ENCODE measurements at places on chromosomes 7 and 10.

GRCh38 chr7:45221896-45222604 lies 64.5 kb downstream of the RAMP3 start:
- no peak for DNase-seq

- DNase-seq: no peak
These were observed 8.4 kb upstream of the PANK1 start for GRCh38 chr10:89653410-89653869.

DNA sequence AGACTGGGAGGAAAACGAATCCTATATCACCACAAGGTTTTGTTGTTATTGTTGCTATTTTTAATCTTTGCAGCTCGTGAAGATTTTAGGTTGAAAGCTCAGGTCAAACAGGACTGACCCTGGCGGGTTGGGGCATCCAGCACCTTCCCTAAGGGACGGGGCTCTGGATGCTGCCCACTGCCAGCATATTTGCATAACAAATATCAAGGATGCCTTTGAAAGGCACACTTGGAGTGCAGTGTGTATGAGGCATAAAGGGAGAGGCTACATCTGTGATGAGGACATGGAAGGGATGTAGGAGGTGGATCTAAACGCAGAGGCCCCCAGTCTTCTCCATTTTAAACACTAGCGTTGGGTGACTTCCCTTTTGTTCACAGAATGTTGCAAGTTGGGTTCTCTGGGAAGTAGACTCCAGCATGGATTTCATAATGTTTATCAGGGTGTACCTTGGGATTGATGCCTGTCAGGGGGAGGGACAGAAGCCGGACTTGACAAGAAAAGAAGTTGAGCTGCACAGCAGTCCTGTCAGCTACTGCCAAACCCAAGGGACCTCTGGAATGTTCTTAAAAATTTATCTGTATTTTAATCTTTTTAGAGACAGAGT lies 181.1 kb upstream of the IMMP2L start:
- no peak for DNase-seq

DNA sequence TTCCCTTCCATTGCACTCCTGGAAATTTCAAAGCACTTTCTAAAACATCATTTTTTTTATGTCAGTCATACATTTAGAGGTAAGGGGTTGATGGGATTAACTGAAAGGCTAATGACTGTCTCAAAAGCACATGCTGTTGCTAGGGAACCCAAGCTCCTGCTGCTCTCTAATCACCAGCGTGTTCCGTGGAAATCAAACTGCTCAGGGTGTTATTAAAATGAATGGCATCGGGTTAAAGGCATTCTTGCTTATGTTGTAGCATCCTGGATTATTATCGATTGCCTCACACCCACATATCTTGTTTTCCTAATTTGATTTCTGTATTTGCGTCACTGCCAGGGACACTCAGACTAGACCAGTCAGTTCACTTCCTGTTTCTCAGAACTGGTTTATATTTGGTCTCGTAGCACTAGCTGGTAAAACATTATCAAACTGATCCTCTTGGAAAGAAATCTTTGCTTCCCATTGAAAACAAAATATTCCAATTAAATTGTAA lies 216.5 kb upstream of the MKLN1 start:
- DNase-seq: peak; percentile 40

- DNase-seq: peak; percentile 86
These were observed 46.6 kb downstream of the CDHR3 start for GRCh38 chr7:106009503-106010226.

- peak; percentile 48 for DNase-seq
These were observed 21.6 kb upstream of the UNCX start for GRCh38 chr7:1210979-1211608.

GRCh38 chr10:124527874-124528395 lies 66.3 kb downstream of the LHPP start:
- DNase-seq: no peak

DNA sequence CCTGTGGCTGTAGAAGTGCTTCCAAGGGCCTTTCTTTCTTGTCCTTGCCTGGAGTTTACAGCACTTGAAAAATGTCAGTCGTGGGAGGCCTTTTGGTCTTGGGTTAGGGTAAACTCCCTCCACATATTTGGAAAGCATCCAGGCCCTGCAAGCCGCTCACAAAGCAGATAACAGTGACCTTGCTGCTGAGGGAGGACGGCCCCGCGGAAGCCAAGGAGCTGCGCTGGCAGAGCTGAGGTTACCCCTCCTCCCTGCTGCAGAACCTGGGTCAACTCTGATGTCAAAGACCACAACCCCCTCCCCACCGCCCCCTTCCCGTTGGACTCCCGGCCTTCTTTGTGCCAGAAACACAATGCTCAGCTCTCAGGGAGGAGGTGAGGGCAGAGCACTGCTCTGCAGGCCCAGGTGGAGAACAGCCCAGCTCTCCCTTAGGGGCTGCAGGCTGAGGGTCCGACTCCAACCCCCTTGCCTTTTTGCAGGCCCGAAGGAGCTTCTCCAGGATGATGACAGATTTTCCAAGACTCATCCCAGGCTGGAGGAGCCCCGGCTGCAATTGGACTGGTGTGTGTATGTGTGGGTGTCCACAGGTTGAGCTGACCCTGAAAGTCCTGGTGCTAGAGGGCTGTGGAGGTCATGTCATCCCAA lies 957.6 kb upstream of the ZNF722 start:
- DNase-seq: no peak

DNA sequence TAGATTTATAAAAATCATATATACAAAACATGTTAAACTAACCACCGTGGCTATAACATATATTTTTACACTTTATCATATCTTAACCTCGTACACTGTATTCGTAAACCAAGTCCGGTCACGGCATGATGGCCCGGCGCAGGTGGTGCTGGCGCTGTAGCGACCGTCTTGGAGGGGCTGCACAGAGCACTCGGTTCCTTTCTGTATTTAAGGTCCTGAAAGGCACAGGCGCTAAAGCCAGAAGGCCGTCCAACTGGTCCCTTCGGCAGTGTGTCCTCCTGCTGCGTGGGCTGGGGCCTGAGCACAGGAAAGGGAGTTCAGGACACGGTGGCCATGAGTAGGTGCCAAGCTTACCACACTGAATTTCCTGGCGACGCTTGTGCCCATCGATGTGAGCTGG lies 33.8 kb downstream of the AMZ1 start:
- no peak for DNase-seq

GRCh38 chr7:65800890-65801341 lies 72.0 kb upstream of the VKORC1L1 start:
- DNase-seq: no peak

DNA sequence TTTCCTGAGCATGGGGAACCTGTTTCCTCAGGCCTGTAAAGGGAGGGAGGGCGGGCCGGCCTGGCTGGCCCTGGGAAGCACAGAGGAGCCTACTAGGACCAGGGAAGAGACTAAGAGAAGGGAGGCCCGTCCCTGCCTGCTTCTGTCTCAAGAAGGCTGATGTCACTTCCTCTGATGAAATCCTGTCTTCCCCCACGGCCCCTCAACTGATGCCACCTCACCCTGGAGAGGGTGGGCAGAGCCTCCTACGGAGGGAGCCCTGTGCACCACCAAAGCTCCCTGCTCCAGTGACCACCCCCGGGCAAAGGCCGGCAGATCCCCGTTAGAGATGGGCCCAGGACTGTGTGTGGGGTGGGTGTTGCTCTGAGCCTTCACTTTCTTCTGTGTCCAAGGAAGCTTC lies 1.0 kb upstream of the PILRA start:
- DNase-seq: no peak

DNA sequence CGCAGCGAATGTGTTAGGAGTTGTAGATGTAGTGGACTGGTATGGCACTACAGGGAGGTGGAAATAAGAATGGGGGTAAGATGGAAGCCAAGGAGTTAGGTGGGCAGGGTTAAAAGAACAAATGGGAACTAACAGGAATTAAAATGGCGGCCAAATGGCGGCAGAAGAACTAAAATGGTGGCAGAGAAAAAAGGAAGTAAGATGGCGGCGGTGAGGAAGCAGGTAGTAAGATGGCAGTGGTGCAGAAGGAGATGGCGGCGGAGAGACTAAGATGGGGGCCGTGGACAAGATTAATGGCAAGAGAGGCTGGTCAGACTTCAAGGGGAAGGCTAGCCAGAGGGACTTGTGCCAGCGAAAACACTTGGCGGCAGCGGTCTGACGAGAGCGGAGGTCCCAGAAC lies 44.5 kb downstream of the ZNF138 start:
- DNase-seq: no peak

GRCh38 chr7:77409005-77409738 lies 7.0 kb downstream of the GSAP start:
- no peak for DNase-seq

DNA sequence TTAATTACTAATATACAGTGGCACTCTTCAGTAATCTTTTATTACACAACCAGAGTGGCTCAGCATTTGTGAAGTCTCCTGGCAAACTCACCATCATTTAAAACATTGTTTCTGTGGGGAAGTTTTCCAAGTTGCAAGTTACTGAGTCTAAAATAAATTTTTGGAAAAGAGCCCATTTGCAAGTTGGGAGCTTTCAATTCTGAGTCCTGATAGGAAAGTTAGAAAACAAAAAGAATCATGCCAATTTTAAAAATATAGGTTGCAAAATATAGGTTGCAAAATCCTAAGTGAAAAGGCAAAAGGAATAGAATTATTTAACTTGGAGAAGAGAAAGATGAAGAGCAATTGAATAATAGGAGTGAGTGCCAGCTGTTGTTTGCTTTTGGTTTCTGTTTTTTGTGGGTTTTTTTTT lies 378.8 kb upstream of the C7orf33 start:
- DNase-seq: no peak

DNA sequence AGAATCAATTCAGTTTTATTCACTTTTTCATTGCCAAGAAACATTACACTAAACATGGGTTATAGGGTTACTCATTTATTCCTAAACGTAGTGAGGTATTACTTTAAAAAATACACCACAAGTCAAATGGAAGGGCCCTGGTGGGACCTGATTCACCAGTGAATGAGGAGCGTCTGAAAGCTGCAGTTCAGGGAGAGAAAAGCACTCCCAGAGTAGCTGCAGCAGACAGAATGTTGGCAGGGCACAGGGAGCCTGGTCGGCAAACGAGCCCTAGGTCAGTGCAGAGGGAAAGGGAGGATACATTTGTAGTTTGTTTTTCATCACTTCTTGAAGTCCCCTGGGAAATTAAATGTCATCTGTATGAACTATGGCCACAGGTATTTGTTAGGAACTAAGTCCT lies 361.7 kb upstream of the ETV1 start:
- no peak for DNase-seq
